ENCODE measurements at places on chromosomes 11 and 22. TPM values are rescaled to one million over a fixed set of nuclear protein-coding genes. Genes with fewer than 3 reads are reported as not detected.

FADS2 gene
- total RNA-seq, result 176 TPM

OR2D2 gene
- total RNA-seq, result not detected

CDC45 gene
- total RNA-seq, result 36.8 TPM

ANKK1 gene
- not detected for total RNA-seq

- no peak for DNase-seq
Measured at GRCh38 chr11:133978794-133979193, 22.0 kb upstream of the IGSF9B start.
